NCI-H774 (cell line): ENCODE measurements at places on chromosomes 3 and 15.

GRCh38 chr3:49413338-49413734, 1.1 kb downstream of the TCTA start:
- DNase-seq, result no peak

DNA sequence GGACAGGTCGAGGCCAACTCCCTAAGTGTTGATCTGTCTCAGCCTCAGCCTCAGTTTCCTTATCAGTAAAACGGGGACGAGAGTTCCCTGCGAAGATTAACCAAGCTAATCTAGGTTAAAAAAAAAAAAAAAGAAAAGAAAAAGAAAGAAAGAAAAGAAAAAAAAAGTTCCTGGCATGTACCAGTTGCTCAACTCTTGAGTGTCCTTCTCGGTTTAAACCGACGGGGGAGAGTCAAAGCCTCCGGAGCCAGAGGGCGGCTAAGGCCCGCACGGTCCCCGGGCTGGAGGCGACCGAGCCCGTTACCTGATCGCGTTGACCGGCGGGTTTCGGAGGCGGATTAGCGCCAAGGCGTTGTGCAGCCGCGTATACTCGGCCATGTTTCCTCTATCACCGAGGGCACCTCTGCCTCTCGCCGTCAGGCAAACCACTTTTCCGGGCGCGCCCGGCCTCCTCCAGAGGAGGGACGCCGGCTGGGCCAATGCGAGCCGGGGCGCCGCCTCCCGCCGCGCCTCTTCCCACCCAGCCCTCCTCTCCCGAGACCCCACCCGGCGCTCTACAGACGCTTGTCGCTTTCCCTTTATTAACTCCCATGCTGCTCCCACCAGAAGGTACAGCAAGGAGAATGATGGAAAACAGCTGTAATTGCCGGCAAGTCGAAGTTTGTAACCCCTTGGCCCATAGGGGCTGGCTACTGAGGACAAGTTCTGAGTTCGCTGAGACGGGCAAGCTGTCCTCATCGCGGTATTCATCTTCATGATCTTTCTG, at the start of gene EHHADH:
TSS of gene EHHADH (minus strand) at position 405 of the 766 bp plus-strand sequence. CDS start at position 378, 27 bp downstream.
- DNase-seq, result peak; percentile 92

- DNase-seq, result no peak
These were observed 25.0 kb downstream of the CRYGS start for GRCh38 chr3:186519021-186519658.

DNA sequence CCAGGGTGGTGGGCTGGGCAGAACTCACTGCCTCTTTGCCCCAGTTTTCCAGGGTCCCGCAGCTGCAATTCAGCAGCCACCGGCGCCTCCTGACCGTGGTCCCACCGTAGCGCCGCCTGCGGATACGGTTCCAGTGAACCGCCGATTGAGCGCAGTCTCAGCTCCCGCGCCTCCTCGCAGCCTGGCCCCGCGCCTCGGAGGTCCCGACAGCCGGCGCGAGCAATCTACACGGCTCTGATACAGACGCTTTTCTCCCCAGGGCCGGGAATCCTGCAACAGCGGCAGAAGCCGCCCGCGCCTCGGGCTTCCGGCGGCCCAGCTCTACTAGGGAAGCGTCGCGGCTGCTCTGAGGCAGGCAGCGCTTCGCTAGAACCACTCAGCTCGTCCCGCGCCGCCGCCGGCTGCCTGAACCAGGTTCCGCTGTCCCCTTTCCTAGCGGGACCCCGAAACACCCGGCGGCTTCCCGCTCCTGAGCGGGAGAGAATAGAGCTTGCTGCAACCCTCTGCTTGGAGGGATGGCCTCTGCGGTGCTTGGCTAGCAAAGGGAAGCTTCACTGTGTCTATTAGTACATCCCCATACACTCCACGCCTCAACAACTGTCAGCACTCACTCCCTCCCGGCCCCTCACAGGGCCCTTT, 3.1 kb downstream of the FOXL2NB start:
- DNase-seq, result no peak

DNA sequence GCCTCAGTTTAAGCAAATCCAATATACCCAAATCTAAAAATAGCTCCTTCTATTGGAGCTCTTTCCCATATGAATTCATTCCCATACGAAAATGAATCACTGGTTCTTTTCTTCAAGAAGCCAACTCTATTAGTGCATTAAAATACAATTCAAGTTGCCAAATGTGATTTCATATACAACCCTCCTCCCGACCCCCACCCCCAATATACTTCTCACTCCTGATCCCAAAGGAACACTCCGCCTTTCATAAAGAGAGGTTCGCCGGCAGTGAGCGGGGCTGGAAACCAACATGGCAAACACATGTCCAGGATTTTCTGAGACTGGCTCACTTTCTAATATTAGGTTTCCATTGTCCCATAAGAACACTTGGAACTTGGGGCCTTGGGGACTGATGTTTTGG, 48.5 kb downstream of the MAGEF1 start:
- DNase-seq, result no peak

- DNase-seq, result no peak
These were observed 43.5 kb upstream of the TP63 start for GRCh38 chr3:189587664-189588040.

- DNase-seq, result no peak
These were observed 47.5 kb downstream of the NR1I2 start for GRCh38 chr3:119829420-119829819.

DNA sequence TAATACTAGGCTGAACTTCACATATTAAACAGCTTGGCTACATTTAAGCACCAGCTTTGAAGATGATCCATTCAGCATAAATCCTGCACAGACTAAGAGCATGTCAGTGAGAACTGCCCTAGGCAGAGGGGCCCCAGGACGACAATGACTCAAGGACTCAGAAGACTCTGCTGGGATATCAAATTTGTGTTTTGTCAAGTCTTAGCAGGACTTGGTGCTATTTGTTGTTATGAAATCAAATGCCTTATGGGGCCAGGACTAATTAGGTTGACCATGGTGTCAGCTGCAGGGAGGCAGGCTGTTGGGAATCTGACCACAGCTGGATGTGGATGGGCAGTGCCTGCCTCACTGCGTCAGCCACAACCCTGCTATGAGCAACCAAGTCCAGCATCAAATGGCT, 91.8 kb downstream of the RYR3 start:
- DNase-seq, result no peak

- DNase-seq, result no peak
These were observed 277 bp downstream of the FMN1 start for GRCh38 chr15:33194237-33194636.

DNA sequence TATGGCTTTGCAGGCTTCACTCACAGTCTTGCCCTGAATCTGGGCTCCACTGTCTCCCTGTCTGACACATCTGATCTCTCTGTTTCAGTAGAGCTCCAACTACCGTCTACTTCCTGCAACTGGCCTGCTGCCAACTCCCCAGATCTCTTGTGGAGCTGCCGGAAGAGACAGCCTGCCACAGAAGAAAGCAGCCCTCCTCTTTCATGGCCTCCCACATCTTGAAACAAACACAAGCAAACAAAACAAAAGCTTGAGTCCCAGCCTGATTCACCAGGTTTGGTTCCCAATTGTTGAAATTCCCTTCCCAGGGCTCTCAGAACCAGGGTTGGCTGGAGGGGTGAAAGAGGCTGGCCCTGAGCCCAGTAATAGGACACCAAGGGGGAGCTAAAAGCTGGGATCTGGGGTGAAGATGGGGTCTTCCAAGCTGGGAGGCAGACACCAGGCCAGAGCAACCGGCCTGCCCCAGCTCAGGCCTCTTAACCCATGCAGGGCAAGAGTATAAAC, 55.3 kb upstream of the CA12 start:
- DNase-seq, result peak; percentile 36

GRCh38 chr3:33363113-33363800, 76.9 kb downstream of the UBP1 start:
- DNase-seq, result no peak

DNA sequence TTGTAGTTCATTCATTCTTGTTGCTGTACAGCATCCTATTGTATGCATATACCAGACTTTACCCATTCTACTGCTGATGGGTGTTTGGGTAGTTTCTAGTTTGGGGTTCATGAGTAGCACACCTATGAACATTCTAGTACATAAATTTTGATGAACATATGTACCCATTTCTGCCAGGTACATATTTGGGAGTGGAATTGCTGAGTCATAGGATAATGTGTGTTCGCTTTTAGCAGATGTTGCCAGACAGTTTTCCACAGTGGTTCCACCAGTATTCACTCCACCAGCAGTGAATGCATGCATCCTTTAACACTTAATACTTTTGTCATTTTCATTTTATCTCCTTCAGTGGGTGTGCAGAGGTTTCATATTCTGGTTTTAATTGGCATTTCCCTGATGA, 3.4 kb upstream of the SCN5A start:
- DNase-seq, result no peak

DNA sequence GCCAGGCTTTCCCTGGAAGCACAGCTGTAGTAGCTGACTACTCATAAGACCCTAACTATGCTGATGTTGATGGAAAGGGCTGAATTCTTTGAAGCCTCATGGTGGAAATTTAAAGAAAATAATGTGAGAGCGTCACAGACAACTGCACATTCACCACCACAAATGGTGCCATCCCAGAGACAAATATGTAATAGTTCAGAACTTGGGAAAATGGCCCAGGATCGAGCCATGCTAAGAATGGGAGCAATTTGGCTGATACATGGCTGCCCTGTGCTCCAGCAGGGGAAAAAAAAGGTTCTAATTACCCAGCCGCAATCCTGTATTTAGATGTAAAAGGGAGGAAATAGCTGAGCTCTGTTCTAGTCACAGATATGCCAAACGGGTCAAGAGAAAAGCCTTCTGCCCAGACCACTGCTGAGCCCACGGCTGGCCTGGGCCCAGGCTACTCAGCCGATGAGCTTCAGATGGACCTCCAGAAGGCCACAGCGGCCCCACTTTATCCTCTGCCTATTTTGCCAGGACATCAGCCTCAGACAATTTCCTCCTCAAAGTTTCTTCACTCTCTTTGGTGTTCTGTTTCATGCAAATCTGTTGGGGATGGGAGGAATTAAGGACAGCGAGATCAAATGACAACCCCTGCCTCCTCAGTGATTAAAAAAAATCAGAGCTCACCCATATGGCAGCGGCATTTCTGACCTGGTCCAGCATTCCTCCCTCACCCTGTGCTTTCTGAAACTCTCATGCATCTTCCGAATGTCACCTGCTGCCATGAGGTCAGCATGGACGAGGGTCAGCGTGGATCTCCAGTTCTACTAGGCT, 54.5 kb upstream of the MEX3B start:
- DNase-seq, result no peak

GRCh38 chr3:141578202-141578973, 91.6 kb downstream of the RASA2 start:
- no peak for DNase-seq

DNA sequence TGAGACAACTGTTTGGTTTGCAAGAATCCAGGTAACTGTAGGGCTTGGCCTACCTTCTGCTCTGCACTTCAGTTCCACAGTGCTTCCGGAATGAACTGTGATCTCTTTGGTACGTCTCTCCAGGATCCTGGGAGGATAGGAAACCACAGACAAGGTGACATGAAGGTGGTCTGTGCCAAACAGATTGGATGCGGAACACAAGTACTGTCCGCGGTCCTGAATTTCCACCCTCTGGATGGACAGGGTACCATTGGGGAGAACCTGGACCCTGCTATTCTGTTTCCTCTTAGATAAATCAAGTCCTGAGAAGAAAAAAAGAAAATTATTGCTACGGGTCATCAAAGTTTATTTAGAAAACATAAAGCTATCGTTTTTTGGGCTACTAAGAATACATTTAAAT, 17.3 kb downstream of the IGSF10 start:
- no peak for DNase-seq

GRCh38 chr3:51974277-51974962, 444 bp upstream of the ABHD14A start:
- DNase-seq, result no peak

GRCh38 chr15:71674354-71674753, 136.0 kb upstream of the NR2E3 start:
- DNase-seq, result no peak

DNA sequence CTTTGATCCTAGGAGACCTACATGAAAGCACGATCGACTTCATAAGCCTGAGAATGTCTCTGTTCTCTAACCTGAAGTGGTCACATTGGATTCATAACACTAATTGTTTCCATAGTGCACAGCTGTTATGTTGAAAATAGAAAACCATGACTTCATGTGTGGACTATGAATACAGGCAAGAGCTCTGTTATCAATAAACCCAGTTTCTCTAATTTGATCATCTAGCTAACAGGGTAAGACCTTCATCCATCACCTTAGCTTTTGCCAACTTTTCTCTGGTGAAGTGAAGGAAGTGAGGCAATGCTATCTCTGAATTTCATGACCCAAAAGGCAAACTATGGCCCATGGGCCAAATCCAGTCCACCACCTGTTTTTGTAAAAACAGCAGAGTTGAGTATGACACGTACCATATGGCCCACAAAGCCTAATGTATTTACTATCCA, 27.2 kb downstream of the ABI3BP start:
- no peak for DNase-seq

- DNase-seq, result no peak
These were observed 36.9 kb upstream of the GOLGB1 start for GRCh38 chr3:121786485-121786884.

- no peak for DNase-seq
These were observed 32.1 kb upstream of the KCNMB2 start for GRCh38 chr3:178504128-178504527.
